T-cell (primary cell): ENCODE measurements at places on chromosomes 5 and 9.

DNA sequence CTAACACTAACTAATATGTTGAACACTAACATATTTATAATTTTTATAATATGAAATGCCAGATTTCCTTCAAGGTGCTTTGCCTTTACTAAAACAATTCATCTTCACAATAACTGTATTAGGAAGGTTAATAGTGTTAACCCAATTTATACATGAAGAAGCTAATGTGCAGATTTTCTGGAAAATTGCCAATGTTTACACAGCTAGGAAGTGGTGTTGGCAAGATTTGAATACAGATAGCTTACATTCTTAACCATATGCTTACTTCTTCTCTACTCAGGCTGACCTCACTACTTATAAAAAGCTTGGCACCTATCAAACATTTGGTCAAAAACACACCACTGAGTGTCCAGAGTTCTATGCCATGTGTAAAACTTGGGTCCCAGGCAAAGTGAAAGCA, 445.4 kb upstream of the ITGA1 start:
- DNase-seq = no peak

- no peak for DNase-seq
These were observed 94.6 kb downstream of the KDM4C start for GRCh38 chr9:6852243-6852963.

GRCh38 chr5:14674983-14675854, 10.7 kb downstream of the OTULIN start:
- no peak for DNase-seq

DNA sequence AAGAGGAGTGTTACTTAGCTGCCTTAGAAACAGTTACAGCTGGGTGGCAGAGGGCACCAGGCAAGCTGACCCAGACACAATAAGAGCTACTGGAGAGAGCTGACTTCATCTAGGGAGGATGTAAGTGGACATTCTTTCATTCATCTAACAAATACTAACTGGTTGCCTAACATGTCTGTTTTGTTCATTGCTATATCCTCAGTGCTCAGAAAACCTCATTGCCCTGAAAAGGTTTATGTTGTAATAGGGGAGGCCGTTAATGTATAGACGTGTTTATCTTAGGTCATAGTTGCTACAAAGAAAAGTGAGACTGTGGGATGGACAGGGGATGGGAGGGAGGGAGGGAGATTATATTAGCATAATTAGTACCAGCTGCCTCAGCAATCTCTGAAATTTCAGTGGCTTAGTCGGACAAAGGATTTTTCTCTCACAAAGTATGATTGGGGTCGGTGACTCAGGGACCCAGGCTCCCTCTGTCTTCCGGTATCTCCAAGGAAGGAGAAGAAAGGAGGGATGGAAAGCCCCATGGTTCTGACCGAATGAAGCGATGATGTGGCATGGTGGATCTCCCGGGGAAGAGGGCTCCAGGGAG, 2.6 kb upstream of the SNX18 start:
- no peak for DNase-seq

GRCh38 chr5:177545487-177546257, 8.7 kb downstream of the FAM193B start:
- no peak for DNase-seq

- DNase-seq = no peak
These were observed 101.0 kb downstream of the TMEM232 start for GRCh38 chr5:110625376-110625999.

DNA sequence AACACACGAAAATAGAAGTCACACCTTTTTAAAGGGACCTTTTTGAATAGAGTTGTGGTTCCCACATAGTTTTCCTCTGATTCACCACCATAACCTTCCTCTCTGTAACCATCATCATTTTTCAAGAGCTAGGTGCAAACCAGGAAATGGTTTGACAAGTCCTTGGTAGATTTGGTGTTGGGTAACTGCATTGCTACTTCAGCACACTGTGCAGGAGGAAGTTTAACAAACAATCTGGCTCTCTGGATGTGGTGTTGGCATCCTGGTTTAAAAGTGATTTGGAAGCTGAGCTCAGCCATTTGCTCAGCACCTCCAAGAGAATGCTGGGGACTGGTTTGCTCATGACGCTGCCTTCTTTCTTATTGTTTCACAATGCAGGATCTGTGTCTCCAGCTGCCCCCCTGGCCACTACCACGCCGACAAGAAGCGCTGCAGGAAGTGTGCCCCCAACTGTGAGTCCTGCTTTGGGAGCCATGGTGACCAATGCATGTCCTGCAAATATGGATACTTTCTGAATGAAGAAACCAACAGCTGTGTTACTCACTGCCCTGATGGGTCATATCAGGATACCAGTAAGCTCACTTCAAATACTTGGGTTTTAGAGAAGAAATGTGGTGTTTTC, 213.1 kb downstream of the RFK start:
- DNase-seq = no peak

GRCh38 chr9:108844391-108844790, 11.4 kb downstream of the ACTL7B start:
- no peak for DNase-seq

DNA sequence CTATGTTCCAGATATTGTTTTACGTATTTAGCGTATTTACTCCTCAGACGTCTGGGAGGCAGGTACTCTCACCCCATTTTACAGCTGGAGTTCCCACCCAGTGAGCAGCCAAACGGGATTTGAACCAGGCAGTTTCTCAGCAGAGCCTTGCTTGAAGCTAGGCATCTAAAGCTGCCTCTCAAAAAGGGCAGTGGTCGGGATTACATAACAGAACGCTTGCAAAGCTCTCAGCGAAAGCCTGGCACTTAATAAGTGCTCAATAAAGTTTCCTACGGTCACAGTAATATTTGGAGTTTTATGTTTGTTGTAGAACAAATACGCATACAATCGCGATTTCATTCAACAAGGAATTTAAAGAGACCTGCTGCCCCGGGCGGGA, 286 bp upstream of the BSPRY start:
- no peak for DNase-seq

GRCh38 chr9:33143241-33143661, 23.9 kb downstream of the B4GALT1 start:
- DNase-seq = no peak

GRCh38 chr5:66813306-66813705, 217.1 kb downstream of the MAST4 start:
- no peak for DNase-seq

- no peak for DNase-seq
These were observed 440.6 kb upstream of the PAPPA start for GRCh38 chr9:115712981-115713380.

DNA sequence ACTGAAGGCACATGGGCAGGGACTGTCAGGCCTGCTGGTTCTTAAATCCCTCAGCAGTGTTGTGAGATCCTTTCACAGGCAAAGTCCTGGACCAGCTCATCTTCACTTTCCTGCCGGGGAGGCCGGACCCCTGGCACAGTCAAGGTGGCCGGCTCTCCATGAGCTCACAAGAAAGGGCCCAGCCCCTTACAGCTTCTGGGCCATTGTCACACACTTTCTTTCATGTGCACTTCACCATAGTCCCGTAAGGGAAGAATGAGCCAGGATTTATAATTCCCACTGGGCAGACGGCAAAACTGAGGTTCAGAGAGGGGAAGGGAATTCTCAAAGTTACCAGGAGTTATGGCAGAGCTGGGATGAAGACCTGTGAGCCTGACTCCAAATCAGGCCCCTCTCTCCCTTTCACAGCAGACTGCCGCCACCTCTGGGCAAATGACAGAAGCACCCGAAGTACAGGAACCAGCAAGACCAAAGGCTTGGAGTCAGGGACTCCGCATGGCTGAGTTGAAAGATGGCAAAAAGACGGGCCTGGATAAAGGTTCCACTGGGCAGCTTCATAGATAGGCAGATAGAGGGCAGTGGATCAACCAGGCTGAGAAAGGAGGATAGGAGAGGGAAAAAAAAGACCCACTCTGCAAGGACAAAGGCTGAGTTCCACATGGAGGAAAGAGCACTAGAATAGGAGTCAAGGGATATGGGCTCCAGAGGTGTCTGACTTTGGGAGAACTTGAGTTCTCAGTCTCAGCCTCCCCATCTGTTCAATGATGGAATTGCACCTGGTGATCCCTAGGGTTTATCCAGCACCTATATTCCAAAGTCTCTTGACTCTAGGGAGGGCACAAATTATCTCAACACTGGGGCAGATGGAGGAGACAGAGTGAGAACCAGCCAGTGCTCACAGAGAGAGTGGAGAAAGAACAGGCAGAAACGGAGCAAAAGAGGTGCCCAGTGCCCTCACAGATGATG, 128.7 kb downstream of the PAX5 start:
- DNase-seq = no peak

DNA sequence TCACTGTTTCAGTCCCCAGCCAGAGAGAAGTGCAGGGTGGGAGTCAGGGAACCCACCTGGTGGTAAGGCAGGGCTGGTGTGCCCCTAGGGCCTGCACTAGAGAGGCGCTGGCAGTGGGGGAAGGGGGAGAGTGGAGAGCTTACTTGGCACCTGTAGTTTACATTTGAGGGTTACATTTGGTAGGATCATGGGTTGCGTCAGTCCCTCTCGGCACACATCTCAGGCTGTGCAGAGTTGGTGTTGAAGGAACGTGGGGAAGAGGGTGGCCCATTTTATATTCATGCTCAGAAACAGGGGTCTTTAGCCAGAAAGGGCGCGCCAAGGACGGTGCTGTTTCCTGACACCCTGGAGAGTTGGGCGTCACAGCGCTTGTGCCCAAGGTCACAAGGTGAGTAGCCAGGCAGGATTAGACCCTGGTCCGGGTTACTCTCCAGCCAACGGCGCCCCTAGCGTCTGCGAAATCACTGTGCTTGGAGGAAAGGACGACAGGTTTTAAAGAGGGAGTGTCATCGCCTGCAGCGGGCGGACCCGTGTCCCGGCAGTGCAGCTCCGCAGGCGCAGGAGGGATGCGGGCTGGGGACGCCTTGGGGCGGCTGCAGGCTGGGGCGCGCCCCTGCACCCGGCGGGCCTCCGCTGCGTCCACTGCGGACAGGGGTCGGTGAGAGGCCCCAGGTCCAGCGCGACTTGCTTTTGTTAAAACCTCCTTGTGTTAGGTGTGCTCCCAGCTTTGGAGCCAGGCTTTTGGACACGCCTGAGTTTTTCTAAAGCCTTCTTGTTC, 272.6 kb downstream of the FANCC start:
- no peak for DNase-seq

GRCh38 chr9:116064970-116065369, 88.6 kb upstream of the PAPPA start:
- DNase-seq = no peak

DNA sequence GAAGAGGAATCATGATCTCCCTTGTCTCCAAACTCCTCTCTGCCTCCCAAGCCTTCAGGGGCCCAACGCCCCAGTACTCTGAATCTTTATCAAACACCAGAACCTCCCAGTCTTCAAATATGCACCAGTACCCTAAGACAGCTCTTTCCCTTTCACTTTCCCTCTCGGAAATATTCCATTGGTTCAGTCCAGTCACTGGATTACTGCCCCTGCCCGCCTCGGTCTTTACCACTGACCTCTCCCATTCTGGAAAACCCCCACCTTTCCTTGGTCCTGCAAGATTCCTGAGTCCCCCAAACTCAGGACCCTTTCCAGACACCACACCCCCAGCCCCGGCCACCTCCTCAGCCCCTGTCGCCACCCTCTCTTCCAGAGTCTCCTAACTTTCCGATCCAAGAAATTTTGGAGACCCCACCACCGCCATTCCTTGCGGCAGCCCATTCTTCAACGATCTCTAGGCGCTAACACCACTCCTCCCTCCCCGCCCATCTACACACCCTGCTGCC, 674 bp downstream of the C5orf15 start:
- no peak for DNase-seq

GRCh38 chr5:1545805-1546355, 22.1 kb upstream of the LPCAT1 start:
- no peak for DNase-seq

DNA sequence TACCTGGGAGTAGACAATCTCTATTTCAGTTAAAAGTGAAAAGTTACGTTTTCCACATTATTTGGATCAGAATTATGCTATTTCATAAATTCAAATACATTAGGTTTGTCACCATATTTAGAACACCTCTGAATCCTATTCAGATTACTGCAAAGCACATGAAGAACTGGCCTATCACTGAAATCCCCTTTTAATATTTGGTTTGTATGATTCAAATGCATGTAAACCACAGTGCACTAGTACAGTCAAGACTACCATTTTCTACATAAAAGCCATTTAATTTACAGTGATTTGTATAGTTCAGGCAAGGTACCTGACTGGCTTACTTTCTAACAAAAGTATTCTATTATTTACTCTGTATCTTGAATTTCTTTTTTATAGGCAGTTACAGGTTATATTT, 212.5 kb downstream of the MEF2C start:
- no peak for DNase-seq

DNA sequence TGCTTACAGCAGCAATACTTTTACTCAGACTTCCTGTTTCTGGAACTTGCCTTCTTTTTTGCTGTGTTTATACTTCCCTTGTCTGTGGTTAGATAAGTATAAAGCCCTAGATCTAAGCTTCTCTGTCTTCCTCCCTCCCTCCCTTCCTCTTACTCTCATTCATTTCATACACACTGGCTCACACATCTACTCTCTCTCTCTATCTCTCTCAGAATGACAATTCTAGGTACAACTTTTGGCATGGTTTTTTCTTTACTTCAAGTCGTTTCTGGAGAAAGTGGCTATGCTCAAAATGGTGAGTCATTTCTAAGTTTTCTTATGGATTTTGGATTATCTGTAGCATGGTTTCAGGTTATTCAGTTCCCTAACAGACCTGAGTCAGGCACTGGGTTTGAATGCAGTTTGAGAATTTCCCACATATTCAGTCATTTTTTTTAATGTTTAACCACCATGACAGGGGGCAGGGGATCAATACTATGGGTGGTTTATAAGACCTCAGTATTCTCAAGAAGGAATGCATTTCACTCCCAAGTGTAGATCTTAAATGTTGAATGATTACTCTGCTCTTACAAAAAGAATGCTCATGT, at the start of gene IL7R:
Gene IL7R, plus strand, starts transcription at position 127 of the 587 bp plus-strand sequence. Its CDS starts 87 bp downstream, at position 214.
- DNase-seq = no peak

DNA sequence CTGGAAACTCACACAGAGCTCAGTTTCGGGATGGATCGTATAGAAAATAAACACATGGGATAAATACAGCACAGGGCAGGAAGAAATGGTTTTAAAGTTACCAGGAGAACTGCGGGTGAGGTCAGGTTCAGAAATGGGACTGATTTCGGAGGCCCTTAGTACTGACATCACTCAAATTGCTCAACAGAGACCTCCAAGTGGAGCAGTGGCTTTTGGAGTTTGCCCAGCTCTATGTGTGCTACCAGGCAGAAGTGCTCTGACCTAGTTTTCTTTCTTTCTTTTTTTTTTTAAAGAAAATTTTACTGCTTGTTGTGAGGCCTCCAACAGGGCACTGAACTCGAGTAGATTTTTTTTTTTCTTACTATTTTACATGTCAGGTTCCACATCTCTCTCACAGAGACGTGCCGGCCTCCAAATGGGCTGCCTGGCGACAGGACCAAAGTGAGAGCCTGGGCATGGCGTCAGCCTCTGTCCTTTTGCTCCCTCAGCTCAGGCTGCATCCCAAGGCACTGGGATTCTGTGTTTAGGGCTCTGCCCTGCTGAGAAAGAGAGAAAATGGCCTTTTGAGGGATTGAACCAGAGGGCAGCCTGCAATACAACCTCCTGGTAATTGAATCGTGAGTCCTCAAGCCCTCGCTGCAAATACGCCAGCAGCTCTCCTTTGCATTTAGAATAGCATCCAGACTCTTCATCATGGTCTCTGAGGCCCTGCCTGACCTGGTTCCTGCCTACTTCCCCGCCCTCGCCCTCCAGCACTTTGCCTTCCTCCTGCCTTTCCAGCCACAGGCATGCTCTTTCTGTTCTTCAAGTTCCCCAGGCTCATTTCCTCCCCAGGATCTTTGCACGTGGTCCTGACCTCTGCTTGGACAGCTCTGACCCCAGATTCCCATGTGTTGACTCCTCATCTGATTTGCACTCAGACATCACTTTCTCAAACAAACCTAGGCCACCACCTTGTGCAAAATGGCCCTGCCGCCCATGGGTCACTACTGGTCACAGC, 173.5 kb downstream of the FGF1 start:
- no peak for DNase-seq
